Thoracic aorta (tissue), 2 donors: ENCODE measurements at places on chromosomes 4 and X.

GRCh38 chrX:107842715-107843400, 17.2 kb downstream of the MID2 start:
- no peak for DNase-seq
- peaks cover 5% of the 10 kb centered on the region for H3K4me1 ChIP-seq
- H3K27me3 ChIP-seq: no peaks in the 10 kb centered on the region
- no peak overlapping the region for H3K27ac ChIP-seq
- no peak overlapping the region for H3K4me3 ChIP-seq
- H3K36me3 ChIP-seq: no peaks in the 10 kb centered on the region

GRCh38 chr4:121827853-121828252, 4.2 kb upstream of the CCNA2 start:
- no peak overlapping the region for H3K27ac ChIP-seq
- no peak overlapping the region for H3K4me3 ChIP-seq
- no peaks in the 10 kb centered on the region for H3K27me3 ChIP-seq
- no peak for DNase-seq
- peaks cover 11% of the 10 kb centered on the region for H3K36me3 ChIP-seq

- H3K36me3 ChIP-seq: no peaks in the 10 kb centered on the region
- H3K27ac ChIP-seq: no peak overlapping the region
- H3K27me3 ChIP-seq: no peaks in the 10 kb centered on the region
- no peaks in the 10 kb centered on the region for H3K4me1 ChIP-seq
- DNase-seq: no peak
Measured at GRCh38 chr4:111991163-111991562, 154.1 kb upstream of the FAM241A start.

- no peaks in the 10 kb centered on the region for H3K27me3 ChIP-seq
- H3K27ac ChIP-seq: peak overlapping the region; percentile 81
- peak overlapping the region; percentile 11 for H3K4me3 ChIP-seq
- no peaks in the 10 kb centered on the region for H3K4me1 ChIP-seq
Measured at GRCh38 chr4:185504098-185505047, 30.9 kb downstream of the PDLIM3 start.

- no peak overlapping the region for H3K27ac ChIP-seq
- no peak for DNase-seq
- H3K36me3 ChIP-seq: no peaks in the 10 kb centered on the region
- no peaks in the 10 kb centered on the region for H3K27me3 ChIP-seq
- H3K4me3 ChIP-seq: no peak overlapping the region
Measured at GRCh38 chr4:174358829-174359228, 75.1 kb downstream of the CEP44 start.

- H3K36me3 ChIP-seq: no peaks in the 10 kb centered on the region
- H3K27me3 ChIP-seq: no peaks in the 10 kb centered on the region
- H3K4me3 ChIP-seq: no peak overlapping the region
- no peak for DNase-seq
- H3K27ac ChIP-seq: no peak overlapping the region
Measured at GRCh38 chr4:142203505-142203904, 567.1 kb downstream of the IL15 start.

- H3K27ac ChIP-seq: no peak overlapping the region
- no peak overlapping the region for H3K4me3 ChIP-seq
- H3K4me1 ChIP-seq: peaks cover 8% of the 10 kb centered on the region
Measured at GRCh38 chr4:153440475-153440874, 25.7 kb upstream of the TMEM131L start.

GRCh38 chrX:154774622-154775021, 12.0 kb downstream of the DKC1 start:
- H3K4me3 ChIP-seq: no peak overlapping the region
- DNase-seq: no peak
- no peak overlapping the region for H3K27ac ChIP-seq
- peaks cover 14% of the 10 kb centered on the region for H3K36me3 ChIP-seq
- no peaks in the 10 kb centered on the region for H3K4me1 ChIP-seq

DNA sequence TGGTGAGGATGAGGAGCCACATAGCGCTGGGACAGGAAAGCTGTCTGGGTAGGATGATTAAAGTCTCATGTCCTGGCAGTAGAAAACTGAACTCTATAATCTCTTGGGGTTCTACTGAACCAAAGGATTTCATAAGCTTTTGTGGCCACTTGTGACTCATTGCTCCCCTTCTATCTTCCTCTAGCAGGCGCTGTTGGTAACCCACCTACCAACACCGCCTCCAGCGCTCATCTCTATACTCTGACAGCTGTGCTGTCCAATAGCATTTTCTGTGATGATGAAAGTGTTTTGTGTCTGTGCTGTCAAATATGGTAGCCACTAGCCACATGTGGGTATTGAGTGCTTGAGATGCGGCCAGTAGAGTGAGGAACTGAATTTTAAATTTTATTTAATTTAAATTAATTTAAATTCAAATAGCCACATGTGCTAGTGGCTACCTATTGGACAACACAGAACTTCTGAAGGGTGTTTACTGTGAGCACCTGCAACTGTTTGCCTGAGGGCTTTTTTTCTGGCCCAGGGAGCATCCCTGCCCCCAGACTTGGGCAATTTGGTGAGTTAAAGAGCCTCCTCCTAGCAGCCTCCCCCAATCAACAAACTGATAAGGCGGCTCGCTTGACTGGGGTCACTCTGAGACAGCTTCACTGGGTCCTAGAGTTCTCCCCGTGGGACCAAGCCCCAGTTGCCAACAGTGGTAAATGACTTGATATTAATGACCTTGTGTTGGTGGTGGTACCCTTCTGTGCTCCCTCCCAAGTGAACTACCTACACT, 169.2 kb upstream of the ATP6AP2 start:
- H3K4me1 ChIP-seq: no peaks in the 10 kb centered on the region
- H3K36me3 ChIP-seq: no peaks in the 10 kb centered on the region
- H3K27ac ChIP-seq: no peak overlapping the region
- no peaks in the 10 kb centered on the region for H3K27me3 ChIP-seq
- no peak overlapping the region for H3K4me3 ChIP-seq

DNA sequence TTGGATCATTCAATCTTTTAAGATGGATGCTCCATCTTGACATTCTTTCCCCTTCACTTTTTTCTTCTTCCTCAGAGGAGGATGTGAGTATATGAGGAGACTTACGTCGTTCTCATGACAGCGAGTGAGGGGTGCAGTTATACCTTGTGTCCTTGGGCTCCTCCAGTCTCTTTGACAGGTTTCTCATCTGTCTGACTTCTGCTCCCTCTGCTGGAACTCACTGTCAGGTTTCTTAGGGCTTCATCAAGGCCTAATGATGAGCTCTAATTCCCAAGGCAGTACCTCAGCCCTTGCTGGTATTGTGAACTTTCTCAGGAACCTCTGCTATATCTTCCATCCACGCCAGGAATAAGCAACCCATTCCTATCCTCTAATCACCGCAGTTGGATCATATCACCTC, 237.8 kb upstream of the ADGRL3 start:
- no peaks in the 10 kb centered on the region for H3K4me1 ChIP-seq
- H3K27ac ChIP-seq: no peak overlapping the region
- no peaks in the 10 kb centered on the region for H3K36me3 ChIP-seq
- DNase-seq: no peak

GRCh38 chrX:12811658-12812057, 20.4 kb downstream of the PRPS2 start:
- H3K27me3 ChIP-seq: no peaks in the 10 kb centered on the region
- no peak overlapping the region for H3K4me3 ChIP-seq
- no peak for DNase-seq
- H3K36me3 ChIP-seq: no peaks in the 10 kb centered on the region
- no peaks in the 10 kb centered on the region for H3K4me1 ChIP-seq

- no peaks in the 10 kb centered on the region for H3K27me3 ChIP-seq
- H3K4me3 ChIP-seq: no peak overlapping the region
- DNase-seq: no peak
- H3K27ac ChIP-seq: no peak overlapping the region
- peaks cover 5% of the 10 kb centered on the region for H3K4me1 ChIP-seq
Measured at GRCh38 chr4:141543706-141544105, 92.7 kb upstream of the IL15 start.

- no peak overlapping the region for H3K27ac ChIP-seq
- no peaks in the 10 kb centered on the region for H3K27me3 ChIP-seq
- no peak for DNase-seq
- no peak overlapping the region for H3K4me3 ChIP-seq
Measured at GRCh38 chrX:19785647-19786046, 101.8 kb downstream of the SH3KBP1 start.

GRCh38 chr4:149831656-149832208, 16.1 kb upstream of the IQCM start:
- H3K4me1 ChIP-seq: no peaks in the 10 kb centered on the region
- no peaks in the 10 kb centered on the region for H3K27me3 ChIP-seq
- no peak overlapping the region for H3K4me3 ChIP-seq
- no peak for DNase-seq

DNA sequence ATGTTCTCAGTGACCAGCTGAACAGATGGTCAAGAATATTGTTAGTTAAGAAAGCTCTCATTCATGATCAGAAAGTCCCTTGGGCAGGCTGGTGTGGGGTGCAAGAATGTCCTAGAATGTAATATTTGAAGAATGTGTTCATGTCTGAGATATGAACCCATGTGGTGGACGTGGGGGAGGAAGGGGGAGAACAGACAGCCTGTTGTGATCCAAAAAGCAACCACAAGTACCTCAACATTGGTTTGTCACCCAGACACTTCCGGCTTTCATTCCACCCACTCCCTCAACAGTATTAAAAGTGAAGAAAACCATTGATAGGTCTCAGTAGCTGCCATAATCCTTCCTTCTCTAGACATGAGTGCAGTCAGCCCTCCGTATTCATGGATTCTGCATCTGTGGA, 82.2 kb downstream of the MAML3 start:
- no peak overlapping the region for H3K4me3 ChIP-seq
- no peak for DNase-seq
- H3K27ac ChIP-seq: no peak overlapping the region
- H3K36me3 ChIP-seq: no peaks in the 10 kb centered on the region
- H3K27me3 ChIP-seq: no peaks in the 10 kb centered on the region
- H3K4me1 ChIP-seq: peaks cover 25% of the 10 kb centered on the region

- H3K27ac ChIP-seq: no peak overlapping the region
- DNase-seq: no peak
- no peaks in the 10 kb centered on the region for H3K27me3 ChIP-seq
Measured at GRCh38 chr4:183289688-183290087, 30.4 kb downstream of the CLDN22 start.

- peak overlapping the region; percentile 84 for H3K27ac ChIP-seq
- DNase-seq: no peak
- H3K36me3 ChIP-seq: no peaks in the 10 kb centered on the region
- H3K4me1 ChIP-seq: peaks cover 25% of the 10 kb centered on the region
- no peaks in the 10 kb centered on the region for H3K27me3 ChIP-seq
- no peak overlapping the region for H3K4me3 ChIP-seq
Measured at GRCh38 chr4:30744957-30745640, 24.9 kb downstream of the PCDH7 start.

DNA sequence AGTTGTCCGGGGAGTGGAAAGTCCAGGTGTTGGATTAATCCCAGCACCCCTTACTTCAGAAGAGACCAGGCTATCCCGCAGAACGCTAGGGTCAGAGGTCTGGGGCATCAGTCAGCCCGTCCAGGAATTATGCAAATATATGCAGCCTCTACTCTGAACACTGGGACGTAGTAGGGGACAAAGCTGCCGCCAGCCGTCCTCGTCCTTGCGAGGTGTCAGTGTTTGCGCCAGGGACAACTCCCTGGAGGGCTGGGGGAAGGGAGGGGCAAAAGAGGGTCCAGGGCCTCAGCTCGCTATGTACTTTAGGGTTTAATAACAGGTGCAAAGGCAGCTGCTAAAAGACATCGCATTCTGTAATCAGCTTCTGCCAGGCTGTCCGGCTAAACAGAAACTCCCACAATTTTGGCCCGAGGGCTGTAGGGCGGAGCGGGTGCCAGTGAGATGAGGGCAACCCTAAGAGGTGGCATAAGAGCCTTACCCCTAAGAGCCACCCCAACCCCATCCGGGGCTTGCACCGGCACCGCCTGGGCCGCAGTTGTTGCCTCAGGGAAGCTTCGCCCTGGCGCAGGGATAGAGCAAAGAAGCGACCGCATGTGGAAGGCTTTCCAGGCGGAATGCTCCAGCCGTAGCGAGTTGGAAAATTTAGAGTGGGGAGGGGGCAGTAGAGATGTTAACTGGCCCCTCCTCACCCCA, 8.4 kb downstream of the HAND2 start:
- peaks cover 3% of the 10 kb centered on the region for H3K4me1 ChIP-seq
- H3K27ac ChIP-seq: peak overlapping the region; percentile 88
- DNase-seq: no peak
- peak overlapping the region; percentile 65 for H3K4me3 ChIP-seq

DNA sequence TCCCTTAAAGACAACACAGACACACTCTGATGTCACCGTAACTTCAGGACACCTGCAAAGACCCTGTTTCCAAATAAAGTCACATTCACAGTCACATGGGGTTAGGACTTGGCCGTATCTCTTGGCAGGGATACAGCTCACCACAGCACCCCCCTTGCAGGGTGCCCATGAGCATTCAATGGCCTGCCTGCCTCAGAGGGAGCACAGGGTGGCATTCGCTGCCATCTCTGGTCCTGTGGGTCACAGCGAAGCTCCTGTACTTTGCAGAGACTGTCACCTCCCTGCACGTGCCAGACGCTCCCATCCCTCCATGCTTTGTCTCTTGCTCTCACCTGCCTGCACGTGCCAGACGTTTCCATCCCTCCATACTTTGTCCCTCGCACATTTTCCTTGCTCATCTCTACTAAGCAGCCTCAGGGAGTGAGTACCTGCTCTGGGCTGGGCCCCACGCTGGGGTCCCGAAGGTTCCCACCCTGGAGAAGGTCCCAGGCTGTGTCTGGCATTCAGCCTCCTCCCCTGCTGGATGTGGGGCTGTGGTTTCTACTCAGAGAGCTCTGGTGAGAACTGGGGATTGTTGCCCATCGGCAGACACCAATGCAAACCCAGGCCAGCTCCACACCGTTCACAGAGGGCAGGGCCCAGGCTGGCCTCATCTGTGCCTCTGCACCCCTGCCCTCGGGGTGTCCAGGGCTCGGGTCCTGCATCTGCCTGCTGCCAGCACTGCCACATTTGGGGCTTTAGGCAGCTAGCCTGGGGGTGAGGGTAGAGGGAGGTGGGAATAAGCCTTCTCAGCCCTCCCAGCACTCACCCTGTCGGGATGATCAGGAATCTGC, 15.8 kb downstream of the HTRA3 start:
- no peak overlapping the region for H3K27ac ChIP-seq
- DNase-seq: no peak
- no peaks in the 10 kb centered on the region for H3K27me3 ChIP-seq
- H3K36me3 ChIP-seq: no peaks in the 10 kb centered on the region
- H3K4me1 ChIP-seq: peaks cover 16% of the 10 kb centered on the region

DNA sequence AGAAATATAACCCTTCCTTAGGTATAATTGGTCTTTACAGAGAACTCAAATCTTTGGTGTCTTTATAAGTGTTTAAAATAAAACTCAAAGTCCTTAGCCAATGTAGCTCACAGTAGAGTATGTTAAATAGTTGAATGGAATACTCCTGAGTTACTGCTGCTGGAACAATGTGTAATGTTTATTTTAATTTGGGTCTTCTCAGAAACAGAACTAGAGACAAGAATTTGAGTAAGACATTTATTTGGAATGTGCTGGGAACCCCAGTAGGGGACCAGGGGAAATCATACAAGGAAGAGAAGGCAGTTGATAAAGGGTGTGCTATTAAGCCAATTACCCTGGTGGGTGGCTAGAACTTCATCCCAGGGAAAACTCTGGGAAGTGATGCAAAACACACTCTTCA, 240.4 kb upstream of the LDB2 start:
- no peaks in the 10 kb centered on the region for H3K36me3 ChIP-seq
- no peaks in the 10 kb centered on the region for H3K4me1 ChIP-seq
- H3K4me3 ChIP-seq: no peak overlapping the region
- no peak overlapping the region for H3K27ac ChIP-seq
- DNase-seq: no peak

- no peak for DNase-seq
- H3K27ac ChIP-seq: peak overlapping the region; percentile 51
- H3K4me3 ChIP-seq: no peak overlapping the region
- no peaks in the 10 kb centered on the region for H3K36me3 ChIP-seq
- H3K27me3 ChIP-seq: no peaks in the 10 kb centered on the region
- H3K4me1 ChIP-seq: peaks cover 44% of the 10 kb centered on the region
Measured at GRCh38 chrX:115367951-115368350, 78.4 kb downstream of the LUZP4 start.
